ENCODE measurements at places on chromosomes 6 and 20.

DNA sequence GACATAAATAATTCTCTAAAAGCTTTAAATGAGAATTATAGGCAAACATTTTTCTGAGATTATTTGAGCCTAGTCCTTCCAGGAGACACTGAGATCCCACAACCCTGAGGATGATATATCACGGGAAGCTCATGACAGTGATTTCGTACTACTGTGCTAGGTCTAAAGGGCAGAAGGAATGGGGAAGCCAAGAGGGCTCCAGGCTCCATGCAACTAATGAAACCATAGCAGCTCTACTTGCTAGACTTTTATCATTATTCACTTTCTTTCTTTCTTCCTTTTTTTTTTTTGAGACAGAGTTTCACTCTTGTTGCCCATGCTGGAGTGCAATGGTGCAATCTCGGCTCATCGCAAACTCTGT, 57.3 kb upstream of the SGK1 start:
- no peak for DNase-seq

DNA sequence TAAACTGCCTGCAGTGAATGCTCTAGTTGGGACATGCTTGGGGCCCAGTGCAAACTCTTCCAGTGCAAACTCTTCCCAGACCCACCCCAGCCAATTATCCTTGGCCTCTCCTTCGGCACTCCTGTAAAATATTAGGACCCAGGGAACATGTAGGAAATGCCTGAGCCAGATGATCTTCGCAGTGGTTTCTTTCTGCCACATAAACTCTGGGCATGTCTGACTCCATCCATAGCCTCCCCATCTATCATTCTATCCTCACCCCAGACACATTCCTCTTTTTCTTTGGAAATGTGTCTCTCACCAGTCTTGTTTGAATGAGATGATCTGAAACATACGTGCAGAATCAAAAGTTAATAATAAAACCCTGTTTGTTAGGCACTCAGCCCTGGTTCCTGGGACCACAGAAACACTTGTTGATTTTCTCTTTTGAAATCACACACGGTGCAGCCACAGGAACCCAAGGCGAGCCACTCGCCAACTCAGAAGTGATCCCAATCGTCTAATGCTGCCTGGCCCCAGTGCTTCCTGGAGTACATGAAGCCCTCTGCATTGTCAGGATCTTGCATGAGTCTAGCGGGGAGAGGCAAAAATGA, 108.9 kb upstream of the CST7 start:
- DNase-seq: no peak

GRCh38 chr20:19929481-19930145, 87.5 kb upstream of the NAA20 start:
- no peak for DNase-seq

- DNase-seq: no peak
Observed at GRCh38 chr6:28137505-28137981, 4.1 kb upstream of the ZKSCAN8 start.

DNA sequence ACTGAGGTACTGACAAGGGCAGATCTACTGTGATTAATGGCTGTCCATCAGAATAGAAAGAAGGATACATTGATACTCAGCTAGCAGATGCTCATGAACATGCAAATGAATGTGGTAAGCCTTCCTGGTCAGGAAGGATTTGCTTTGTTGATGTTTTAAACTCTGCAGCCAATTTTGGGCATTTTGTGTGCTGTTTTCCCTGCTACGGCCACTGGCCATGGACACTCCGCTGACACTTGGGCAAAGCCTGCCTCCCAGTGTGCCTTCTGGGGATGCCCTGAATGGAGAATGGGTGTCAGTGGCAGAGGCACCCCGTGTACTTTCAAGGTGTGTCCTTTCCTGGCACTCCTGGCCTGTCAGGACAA, 113.1 kb downstream of the SOBP start:
- DNase-seq: no peak

DNA sequence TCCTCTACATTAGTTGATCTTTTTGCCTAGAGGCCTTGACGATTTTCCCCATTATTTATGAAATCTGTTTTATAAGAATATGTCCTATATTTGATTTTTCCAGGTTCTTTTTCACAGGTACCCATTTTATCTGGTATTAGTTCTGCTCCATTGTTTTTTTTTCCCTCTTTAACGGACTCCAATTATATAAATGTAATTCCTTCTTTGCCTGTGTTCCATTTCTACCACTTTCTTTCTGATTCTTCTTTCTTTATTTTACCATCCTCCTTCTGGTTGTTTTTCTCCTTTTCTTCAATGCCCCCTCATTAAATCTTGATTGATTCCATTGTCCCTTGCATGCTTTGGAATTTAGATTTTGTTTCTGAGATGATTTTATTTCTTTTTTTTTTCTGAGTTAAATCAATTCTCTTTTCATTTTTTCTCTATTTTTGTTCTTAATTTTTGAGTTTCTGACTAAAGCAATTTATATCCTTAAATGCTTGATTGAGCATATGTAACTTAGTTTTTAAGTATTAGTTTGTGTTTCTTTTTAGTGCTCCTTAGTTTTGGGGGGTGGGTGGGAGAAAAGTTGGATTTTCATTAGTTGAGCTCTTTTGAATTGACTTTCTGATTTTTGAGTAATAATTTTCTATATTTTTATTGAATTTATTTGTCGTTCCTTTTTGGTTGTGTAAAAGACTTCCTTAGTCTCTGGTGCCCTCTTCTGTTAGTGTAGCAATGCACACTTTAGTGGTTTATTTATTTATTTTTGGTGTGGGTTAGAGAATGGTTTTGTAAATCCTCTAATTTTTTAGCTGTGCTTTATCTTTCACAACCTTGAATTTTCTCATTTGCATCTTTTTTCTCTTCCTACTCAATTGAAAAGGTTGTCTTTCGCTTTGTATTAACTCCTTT, 140.8 kb downstream of the FARS2 start:
- DNase-seq: no peak

GRCh38 chr6:33963136-33963750, 159.4 kb upstream of the MLN start:
- DNase-seq: no peak

Data from stimulated activated CD8-positive, alpha-beta memory T cell treated with anti-CD3 and anti-CD28 coated beads, Interleukin-4, amount 100 ng/mL, for 1 hour (primary cell).